ENCODE measurements at places on chromosomes 1 and 21.
A peak's percentile ranks its signal among the peaks of the same experiment; 100 is the strongest.

DNA sequence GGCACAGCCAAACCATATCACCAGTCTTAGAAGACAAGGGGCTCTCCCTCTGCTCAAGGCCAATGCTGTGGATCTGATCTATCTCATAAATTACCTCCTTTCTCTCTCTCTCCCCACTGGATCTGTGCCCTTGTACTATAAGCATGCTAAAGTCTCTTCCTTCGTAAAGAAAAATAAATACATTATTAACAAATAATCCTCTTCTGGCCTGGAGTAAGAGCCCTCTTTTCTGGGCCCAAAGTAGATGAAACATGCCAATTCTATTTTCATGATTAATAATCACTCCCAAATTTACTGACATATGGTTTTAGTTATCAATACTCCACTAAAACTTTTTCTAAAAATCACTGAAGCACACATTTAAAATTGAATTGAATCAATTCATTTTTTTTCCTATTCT, 889.7 kb downstream of the ADGRL2 start:
- no peak for DNase-seq

- no peak for DNase-seq
These were observed 7.4 kb upstream of the CAMTA1 start for GRCh38 chr1:6777813-6778212.

DNA sequence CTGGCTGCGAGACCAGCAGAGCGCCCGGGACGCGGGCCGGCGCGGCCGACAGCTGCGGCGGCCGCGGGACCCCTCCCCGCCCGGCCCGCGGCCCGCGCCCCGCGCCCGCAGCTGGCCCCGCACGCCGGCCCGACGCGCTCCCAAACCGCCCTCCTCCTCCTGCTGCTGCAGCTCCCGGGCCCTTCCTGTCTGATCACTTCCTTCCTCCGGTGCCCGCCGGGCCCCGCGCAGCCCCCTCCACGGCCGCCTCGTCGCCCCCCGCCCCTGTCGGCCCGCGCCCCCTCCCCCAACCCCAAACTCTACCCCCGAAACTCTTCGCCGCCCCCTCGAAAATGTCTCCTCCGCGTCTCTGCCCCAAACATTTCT, 594 bp downstream of the LUZP1 start:
- DNase-seq: peak; percentile 23

DNA sequence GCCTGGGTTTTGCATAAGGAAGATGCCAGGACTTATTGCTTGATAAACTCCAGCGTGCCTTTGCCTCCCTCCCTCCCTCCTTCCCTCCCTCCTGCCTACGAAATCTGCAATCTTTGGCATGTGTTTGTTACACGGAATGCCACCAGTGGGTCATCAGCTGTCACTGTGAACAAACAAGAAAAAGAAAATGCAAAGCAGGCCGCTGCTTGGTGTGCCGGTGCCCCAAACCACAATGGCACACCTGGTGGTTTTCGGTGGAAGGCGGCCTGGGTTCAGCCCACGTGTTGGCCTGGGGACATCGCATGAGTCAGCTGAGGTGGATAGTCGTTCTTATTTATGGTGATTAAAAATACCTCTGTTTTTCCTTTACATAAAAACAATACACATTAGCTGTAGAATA, 16.3 kb upstream of the IFNLR1 start:
- no peak for DNase-seq

GRCh38 chr1:84143796-84144565, at the start of gene PRKACB:
PRKACB (plus strand) TSS chr1:84144271; CDS start chr1:84144362, 91 bp downstream.
- no peak for DNase-seq

GRCh38 chr1:232655028-232655745, 25.3 kb upstream of the SIPA1L2 start:
- DNase-seq: peak; percentile 61

GRCh38 chr1:86776108-86776507, 71.7 kb downstream of the SH3GLB1 start:
- no peak for DNase-seq

DNA sequence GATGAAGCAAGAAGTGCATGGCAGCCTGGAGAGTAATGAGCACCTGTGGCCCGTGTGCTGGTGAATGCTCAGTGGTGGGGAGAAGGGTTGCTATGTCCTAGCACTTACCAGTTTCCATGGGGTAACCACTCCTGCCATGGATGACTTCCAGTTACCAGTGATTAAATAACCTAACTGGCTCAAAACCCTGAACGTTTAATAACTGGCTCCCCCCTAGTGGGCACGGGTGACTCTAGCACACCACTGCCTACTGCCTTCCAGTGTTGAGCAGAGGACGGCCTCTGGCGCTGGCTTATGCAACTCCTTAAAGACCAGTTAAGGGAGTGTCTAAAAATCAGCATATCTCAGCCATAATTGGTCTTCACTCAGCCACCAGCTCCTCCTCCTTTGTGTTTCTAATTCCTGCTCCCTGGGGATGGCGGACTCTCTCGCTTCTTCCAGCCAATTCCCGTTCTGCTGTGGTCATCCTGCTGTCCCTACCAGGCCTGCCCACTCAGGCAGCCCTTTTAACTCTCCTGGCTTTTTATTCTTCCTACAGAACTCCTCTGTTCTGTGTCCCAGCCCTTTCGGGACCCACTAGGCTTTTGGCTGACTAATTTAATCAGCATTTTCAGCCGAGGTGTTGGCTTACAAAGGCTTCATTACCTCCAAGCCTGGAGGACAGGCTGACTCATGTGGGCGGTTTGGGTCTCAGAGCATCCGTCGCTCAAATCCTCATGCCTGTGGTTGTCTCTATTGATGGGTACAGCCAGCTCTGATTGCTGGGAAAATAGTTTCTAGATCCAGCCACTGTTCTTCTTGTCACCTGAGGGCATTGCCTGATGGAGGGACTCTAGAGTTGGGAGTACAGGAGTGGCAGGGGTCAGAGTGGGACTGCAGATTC, 332.4 kb downstream of the CAMTA1 start:
- no peak for DNase-seq

DNA sequence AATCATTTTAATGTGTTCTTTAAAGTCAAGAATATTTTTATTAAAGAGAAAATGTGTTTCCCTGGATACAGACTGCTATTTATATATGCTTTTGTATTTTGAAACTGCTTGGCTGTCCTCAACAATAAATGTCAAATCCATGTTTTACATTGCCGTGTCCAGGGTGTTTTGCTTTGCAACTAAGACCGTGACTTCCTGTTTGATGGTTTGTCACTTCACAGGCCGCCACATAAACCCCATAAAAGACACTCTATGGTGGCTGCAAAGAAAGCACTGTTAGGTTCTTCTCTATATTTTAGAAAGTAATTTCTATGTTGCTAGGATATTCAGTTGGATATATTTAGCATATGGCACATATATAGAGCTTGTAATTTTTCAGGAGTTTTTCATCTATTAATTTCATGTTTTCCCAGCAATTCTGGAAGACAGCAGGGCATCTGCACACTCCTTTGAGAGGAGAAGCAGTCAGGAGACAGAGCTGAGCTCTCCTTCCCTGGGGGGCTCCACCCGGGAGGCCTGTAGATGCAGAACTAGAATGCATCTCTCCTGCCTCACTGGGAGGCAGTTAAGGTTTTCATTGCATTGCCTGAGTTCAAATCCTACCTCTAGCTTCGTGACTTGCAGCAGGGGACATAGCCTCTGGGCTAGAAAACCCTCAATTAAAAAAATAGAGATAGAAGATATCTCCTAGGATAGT, 33.1 kb downstream of the PRDM2 start:
- no peak for DNase-seq

DNA sequence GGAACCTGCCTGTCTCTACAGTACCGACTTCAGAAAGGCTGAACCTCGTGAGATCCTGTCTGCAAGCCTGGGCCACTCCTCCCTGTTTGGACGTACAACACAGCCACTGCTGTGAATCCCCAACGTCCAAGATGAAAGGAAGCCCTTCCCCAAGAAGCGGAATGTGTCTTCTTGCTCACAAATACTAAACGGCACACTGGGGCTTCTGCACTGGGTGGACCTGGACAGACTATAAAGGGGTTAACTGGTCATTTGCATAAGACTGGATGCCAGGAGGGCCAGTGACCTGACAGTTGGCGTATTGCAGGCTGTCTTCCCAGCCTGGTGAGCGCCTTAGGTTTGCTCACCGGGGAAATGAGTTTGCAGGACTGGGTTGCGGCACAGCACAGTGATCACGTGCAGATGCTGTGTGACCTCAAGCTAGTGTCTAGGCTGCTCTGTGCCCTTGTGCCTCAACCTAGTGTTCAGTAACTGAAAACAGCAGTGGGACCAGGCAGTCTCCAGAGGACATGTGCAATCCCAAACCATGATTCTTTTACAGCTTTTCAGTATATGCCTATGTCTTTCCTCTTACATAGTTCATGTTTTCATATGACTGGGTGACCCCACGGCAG, 19.5 kb upstream of the AJAP1 start:
- DNase-seq: no peak

DNA sequence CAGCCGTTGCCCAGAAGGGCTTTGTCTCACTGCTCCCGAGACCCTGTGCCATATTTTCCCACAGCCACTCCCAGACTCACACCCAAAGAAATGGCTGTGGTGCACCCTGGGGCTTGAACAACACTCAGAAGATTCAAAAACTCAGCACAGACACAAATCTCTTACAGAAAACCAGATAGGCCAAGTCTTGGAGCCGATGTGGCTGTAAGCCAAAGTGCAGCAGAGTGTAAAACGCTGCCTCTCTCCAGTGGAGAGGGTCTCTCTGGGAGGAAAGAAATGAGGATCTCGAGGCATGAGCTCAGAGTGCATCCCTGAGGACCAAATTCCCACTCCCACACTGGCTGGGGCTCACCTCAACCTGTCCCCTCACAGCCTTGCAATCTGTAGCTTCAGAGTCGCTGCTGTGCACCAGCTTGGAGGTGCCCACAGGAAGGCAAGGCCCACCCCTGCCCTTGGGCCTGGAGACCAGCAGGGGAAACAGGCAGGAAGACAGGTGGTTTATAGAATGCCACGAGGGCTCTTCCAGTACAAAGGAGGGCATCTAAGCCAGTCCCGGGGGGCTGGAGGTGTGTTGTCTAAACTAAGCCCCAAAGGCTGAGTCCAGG, 171.3 kb upstream of the AJAP1 start:
- DNase-seq: no peak

- no peak for DNase-seq
These were observed 180.6 kb upstream of the JUN start for GRCh38 chr1:58964428-58964827.

GRCh38 chr1:30323352-30323751, 400.0 kb downstream of the MATN1 start:
- DNase-seq: no peak

Data from NCI-H146 (cell line).